ENCODE measurements at places on chromosomes 11 and 22.

- no peak for DNase-seq
These were observed 153.4 kb downstream of the JRKL start for GRCh38 chr11:96543177-96543576.

- no peak for DNase-seq
These were observed 12.5 kb downstream of the PRR5L start for GRCh38 chr11:36308577-36308976.

GRCh38 chr22:34880662-34881061 lies 185.3 kb upstream of the ISX start:
- no peak for DNase-seq

GRCh38 chr11:2929531-2929949 lies 320 bp upstream of the PHLDA2 start:
- DNase-seq, result peak; percentile 86

- no peak for DNase-seq
These were observed 7.1 kb upstream of the PEX26 start for GRCh38 chr22:18070556-18071306.

DNA sequence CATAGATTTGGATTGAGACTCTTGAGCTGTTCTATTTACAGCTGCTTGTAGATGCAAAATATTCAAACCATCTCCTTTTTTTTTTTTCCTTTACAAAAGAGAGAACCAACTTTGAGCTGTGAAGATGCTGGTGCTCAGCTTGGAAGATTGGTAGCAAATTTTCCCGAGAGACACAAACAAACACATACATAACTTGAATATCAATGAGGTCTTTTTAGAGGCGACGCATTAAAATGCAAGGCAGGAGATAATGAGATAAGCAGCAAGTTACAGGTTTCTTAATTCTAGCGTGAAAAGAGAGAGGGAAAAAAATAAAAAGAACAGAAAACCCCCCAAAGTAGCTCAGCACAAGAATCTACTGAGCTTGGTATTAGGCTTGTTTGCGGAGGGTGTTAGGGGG lies 247.0 kb upstream of the SORL1-AS1 start:
- DNase-seq, result no peak

DNA sequence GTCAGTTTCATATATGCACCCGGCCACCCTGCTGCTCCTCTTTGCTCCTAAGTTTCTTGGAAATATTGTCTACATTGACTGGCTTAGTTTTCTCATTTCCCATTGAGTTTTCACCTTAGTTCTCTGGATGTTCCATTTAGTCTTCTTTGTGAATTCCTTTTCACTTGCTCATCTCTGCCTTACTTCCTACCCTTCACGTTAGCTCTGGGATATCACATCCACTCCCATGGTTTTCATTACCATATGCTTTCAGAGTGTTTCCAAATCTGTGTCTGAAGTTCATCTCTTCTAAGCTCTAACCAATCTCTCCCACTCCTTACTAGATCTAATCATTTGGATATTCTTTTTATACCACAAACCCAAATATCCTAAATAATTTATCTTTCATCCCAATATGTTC lies 226.4 kb downstream of the FAM76B start:
- no peak for DNase-seq

- DNase-seq, result no peak
These were observed 39.3 kb downstream of the KCNQ1OT1 start for GRCh38 chr11:2660357-2660939.

DNA sequence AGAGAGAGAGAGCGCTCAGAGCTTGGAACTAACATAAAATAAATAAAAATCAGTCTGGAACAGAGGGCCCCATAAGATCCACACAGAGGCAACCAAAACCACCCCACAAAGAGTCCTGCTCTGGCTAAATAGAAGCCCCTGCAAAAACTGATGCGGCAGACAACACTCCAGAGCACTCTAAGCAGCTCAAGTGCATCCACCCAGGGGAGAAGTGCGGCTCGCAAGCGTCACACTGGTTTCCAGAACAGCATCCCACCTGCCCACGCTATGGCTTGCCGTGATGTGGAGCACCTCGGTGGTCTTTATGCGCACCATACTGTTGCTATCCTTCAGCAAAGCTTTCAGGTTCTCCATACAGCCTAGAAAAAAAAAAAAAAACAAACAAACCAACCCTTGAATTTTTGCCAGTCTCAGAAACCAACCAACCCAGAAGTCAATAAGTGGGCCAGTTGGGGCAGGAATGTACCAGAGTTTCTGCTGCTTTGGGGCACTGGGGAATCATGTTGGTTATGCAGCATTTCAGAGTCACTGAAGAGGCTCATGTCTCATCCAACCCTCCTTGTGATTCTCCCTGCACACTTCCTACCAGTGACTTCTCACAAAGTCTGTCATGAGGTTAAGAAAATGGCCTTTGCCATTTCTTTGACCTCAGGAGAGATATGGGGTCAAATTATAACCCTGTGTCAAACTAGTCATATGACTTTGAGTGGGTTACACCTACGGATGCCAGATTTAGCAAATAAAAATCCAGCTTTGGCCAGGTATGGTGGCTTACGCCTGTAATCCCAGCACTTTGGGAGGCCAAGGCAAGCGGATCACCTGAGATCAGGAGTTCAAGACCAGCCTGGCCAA lies 3.0 kb downstream of the RSPH14 start:
- no peak for DNase-seq

- no peak for DNase-seq
These were observed 26.2 kb downstream of the PPFIA1 start for GRCh38 chr11:70296681-70297080.

DNA sequence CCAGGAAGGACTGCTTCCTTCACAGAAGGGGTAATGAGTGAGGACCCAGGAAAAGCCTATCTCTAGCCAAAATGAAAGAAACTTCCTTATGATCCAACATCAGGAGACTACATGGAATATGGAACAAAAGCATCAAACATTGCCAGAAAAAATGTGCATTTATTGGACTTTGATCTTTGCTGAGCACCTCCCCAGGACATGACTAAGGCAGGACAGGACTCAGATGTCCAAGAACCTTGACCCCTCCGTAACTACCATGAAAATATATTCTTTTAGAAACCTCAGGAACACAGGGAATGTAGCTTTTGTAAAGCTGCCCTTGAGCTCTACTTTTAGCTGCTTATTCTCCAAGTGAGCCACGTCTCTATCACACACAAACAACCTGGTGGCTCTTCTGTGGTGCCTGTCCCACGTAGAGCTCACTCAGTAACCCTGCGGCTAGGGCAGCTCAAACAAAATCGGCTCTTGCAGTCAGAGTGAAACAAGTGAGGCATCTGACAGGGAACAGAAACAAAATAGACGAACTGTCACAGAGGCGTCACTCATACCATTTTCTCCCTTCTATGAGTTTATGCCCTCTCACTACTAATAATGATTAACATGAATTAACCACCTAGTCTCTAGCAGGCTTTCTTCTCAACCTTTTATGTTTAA lies 471.5 kb upstream of the API5 start:
- no peak for DNase-seq

DNA sequence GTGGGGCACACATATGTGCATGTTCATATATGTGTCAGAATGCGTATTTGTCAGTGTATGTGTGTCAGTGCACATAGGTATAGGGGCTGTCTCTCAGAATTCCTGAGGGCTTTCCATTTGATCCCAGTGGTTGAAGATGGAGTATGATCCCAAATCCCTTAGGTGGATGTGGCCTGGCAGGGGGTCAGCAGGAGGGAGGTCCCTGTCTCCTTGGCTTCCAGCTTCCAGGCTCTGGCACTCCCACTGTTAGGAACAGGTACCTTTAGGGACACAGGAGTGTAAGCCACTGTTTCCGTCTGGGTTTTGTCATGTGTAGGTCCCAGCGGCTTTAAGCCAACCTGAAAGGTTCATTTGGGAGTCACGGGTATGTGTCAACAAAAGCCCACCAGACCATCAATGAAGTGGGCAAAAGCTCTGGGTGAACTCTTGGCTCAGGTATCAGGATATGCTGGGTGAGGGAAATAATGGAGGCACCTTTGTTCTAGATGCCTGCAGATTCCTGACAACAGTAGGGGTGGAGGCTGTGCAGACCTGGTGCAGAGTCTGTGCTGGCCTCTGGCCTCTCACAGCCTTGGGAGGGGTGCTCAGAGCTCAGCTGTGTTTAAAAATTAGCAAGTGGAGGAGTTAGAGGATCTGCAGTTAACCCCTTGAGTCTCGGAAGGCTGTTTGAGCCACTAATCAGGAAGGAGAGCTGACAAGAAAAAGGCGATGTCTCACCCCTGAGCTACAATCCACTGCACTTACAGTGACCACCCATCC lies 9.0 kb downstream of the KCNQ1OT1 start:
- no peak for DNase-seq

DNA sequence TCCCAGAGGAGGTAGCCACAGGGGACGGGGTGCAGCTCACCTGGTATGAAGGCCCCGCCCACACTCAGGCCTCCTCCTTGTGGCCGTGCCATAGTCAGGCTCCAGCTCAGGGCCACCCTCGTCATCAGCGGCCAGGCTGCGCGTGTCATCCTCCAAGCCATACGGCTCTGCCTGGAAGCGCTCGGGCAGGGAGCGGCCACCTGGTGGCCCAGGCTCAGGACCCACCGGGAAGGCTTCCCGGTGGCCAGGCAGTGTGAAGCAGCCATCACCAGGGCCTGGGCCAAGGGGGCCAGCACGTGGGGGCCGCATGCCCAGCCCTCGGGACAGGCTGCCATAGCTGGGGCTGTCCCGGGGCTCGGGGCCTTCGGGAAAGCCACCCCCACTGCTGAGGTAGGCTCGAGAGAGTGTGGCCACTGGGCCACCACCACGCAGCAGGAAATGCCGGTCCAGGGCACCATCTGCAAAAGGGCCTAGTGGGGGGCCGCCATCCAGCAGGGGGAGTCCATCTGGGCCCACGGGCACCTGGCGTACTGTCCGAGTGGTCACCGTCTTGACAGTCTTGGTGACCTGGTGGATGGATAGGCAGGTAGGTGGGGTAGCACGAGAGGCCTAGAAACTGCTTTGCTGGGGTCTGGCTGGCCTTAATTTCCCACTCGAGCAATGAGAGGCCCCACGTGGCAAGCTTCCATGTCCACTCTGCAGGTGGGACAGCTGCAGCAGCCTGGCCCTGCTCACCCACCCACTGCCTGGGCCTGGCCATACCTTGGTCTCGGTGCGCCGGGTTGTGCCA lies 35.3 kb downstream of the ARVCF start:
- no peak for DNase-seq

DNA sequence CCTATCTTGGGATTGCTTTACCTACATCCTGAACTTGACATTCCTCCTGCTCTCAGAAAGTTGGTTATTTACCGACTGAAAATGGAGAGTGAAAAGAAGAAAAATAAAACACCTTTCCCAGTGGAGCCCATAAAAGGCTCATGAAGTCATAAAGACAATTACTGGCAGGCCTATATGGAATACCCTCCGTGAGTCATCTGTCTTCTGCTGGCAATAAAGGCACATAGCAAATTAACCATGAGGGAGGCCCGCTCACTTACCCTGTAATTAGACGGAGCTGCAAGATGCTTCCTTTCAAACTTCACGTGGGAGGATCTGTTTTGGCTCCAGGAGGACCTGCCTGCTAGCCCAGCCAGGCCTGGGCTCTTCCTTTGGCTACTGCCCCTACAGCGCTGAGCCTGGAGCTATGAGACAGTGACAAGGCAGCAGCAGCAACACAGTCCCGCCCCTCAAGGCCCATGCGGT lies 540.4 kb downstream of the BUD13 start:
- no peak for DNase-seq

GRCh38 chr11:72238040-72238450 lies 5.9 kb downstream of the PHOX2A start:
- peak; percentile 62 for DNase-seq

- DNase-seq, result no peak
These were observed at the start of gene MDK for GRCh38 chr11:46381048-46381818. Gene MDK (plus strand): TSS chr11:46381669. CDS start chr11:46382058, 389 bp downstream.

DNA sequence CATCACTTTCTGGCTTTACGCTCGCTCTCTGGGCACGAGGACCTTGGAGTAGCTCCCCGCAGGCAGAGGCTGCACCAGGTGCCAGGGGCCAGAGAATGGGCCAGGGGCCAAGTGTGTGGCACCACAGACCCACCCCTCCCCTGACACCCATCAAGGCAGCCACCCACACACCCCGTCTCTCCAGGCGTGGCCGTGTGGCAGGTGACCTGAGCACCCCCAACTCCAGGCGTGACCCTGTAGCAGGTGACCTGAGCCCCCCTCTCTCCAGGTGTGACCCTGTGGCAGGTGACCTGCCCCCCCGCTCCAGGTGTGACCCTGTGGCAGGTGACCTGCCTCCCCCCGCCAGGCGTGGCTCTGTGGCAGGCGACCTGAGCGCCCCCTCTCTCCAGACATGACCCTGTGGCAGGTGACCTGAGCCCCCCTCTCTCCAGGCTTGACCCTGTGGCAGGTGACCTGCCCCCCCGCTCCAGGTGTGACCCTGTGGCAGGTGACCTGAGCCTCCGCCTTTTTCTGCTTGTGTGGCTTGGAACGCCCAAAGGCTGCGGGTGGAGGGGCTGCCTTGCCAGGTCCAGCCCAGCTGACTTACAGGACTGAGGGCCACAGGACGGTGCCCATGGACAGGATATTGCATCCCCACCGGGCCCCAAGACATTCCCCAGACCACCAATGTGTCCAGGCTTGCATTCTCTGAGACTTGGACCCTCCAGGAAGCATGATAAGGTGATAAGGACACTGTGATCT lies 667.2 kb downstream of the BRD1 start:
- no peak for DNase-seq

DNA sequence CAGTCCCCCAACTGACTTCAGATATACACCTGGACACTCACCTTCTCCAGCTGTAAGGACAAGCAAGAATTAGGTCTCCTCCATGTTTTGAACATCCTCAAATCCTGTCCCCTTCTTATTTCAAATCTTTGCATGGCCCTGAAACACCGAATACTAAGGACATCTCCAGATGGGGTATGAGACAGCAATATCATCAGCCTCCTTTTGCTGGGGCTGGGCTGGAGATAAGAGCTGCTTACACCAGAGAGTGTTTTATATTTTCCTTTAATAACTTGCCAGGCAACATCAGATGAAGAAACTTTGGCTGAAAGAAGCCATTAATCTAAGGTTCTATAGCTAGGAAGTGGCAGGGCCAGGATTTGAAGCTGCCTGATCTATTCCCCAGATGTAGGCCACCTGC lies 21.6 kb downstream of the TUG1 start:
- DNase-seq, result no peak

- no peak for DNase-seq
These were observed 2.5 kb downstream of the OR56B4 start for GRCh38 chr11:6110011-6110410.

- no peak for DNase-seq
These were observed 111.4 kb upstream of the SORL1-AS1 start for GRCh38 chr11:121563900-121564822.

DNA sequence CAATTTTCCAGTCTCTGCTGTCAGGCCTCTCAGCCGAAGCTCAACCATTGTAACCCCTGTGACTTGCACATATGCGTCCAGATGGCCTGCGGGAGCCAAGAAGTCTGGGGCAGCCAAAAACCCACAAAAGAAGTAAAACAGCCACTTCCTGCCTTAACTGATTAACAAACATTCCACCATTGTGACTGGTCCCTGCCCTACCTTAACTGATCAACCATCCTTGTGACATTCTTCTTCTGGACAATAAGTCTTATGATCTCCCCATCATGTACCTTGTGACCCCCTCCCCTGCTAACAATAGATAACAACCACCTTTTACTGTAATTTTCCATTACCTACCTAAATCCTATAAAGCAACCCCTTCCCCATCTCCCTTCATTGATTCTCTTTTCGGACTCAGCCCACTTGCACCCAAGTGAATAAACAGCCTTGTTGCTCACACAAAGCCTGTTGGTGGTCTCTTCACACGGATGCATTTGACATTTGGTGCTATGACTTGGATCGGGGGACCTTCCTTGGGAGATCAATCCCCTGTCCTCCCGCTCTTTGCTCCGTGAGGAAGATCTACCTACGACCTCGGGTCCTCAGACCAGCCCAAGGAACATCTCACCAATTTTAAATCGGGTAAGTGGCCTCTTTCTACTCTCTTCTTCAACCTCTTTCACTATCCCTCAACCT lies 1.3 kb upstream of the NDUFC2 start:
- DNase-seq, result peak; percentile 81

Data from fibroblast of villous mesenchyme (primary cell).